ENCODE measurements at places on chromosomes 6 and 20.

DNA sequence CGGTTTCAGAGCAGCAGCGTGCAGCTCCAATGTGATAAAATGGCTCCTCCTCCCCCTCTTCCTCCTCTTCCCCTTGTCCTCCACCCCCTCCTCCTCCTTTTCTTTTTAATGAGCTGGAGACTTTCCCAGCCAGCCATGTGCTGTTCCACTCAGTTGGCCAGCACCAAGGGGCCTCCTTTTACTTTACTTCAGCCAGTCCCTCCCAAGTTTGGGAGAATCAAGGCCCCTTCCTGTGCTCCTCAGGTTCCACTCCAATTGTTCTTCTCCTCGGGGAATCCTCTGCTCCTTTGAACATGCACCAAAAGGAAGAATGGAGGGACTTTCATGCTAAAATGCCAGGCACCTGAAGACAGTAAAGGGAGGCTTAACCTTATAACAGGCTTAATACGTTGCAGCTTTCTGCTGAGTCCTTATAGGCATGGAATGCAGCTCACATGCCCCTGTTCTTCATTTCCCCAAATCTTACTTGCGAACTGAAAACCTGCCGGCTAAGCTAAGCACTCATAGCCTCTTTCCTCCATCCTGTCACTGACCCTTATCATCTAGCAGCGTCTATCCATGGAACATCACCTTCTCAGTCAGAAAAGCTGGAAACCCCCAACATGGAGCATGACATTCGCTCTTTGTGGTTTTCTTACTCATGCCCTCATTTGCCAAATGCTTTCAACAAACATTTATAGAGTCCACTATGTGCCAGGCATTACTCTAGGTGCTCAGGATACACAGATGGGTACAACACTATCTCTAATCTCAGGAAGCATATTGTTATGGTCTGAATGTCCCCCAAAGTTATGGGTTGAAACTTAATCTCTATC is 170.6 kb downstream of the PHACTR1 start:
- peak; percentile 54 for DNase-seq

GRCh38 chr6:150211700-150212511 is 69.1 kb downstream of the PPP1R14C start:
- no peak for DNase-seq

DNA sequence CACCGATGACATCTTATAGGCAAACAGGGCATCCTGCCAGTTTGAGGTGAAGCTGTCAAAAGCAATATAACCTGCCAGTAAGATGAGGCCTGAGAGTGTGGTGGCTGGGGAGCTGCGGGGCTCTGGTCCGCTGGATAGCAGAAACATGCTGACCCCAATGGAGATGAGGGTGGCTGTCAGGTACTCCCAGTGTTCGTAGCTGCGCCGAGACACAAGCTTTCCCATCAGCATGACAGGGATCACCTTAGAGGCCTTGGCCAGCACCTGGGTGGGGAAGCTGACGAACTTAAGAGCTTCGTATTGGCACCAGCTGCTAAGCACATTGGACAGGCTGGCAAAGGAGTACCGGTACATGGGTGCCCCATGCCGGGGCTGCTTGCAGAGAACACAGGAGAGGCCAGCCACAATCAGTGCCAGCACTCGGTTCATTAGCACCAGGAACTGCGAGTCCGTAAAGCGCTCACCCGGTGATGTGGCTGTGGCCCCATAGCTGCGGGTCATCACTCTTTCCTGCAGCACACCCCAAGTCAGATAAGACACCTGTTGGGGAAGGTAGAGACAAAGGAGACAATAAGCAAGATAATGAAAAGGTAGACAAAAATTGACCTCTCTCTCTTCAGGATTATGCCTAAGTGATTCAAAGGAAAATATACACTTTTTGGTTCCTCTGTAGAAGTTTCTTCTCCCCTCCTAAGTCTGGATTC is 2.1 kb downstream of the SLC35B2 start:
- no peak for DNase-seq

DNA sequence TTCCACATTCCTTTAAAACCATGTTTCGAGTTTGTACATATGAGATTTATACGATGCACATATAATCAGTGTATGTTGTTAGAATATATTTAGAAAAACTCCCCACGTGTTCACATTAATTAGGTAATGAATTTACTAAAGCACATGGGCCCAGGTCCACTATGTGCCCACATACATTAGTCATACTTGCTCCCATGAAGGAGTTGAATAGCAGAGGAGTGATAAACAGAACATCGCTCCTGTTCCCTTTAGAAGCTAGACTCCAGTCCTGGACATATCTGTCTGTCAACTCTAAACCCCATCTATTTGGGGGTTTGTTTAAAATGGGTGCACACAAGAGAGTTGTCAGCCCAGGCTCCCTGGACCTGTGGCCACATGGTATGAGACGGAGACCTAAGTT is 108.1 kb upstream of the TIAM2 start:
- no peak for DNase-seq

DNA sequence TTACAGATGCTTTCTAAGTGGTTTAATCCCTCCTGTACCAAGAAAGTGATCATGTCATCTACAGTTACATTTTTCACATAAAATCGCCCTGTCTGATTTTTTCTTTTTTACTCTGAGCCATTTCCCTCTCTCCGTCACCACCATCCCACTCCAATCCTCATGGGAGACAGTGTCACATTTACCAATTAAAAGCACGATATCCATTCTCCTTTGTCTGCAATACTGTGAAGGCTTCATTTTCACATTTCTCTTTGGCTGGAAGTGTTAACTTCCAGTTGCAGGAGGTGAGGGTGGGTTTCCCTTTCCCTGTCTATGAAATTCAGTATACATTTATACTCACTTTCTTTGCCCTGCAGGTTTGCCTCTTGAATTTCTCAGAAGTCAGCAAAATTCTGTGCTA is 372.7 kb upstream of the CNR1 start:
- DNase-seq = no peak

GRCh38 chr6:32627831-32628230 is 9.4 kb upstream of the HLA-DQA1 start:
- no peak for DNase-seq

- no peak for DNase-seq
Observed at GRCh38 chr6:4922488-4923037, 81.3 kb downstream of the RPP40 start.

- no peak for DNase-seq
Observed at GRCh38 chr20:38730989-38731737, 6.9 kb downstream of the SLC32A1 start.

- peak; percentile 73 for DNase-seq
Observed at GRCh38 chr6:89311853-89312531, 3.1 kb downstream of the GABRR2 start.

- no peak for DNase-seq
Observed at GRCh38 chr6:144999127-144999526, 714.0 kb downstream of the UTRN start.

DNA sequence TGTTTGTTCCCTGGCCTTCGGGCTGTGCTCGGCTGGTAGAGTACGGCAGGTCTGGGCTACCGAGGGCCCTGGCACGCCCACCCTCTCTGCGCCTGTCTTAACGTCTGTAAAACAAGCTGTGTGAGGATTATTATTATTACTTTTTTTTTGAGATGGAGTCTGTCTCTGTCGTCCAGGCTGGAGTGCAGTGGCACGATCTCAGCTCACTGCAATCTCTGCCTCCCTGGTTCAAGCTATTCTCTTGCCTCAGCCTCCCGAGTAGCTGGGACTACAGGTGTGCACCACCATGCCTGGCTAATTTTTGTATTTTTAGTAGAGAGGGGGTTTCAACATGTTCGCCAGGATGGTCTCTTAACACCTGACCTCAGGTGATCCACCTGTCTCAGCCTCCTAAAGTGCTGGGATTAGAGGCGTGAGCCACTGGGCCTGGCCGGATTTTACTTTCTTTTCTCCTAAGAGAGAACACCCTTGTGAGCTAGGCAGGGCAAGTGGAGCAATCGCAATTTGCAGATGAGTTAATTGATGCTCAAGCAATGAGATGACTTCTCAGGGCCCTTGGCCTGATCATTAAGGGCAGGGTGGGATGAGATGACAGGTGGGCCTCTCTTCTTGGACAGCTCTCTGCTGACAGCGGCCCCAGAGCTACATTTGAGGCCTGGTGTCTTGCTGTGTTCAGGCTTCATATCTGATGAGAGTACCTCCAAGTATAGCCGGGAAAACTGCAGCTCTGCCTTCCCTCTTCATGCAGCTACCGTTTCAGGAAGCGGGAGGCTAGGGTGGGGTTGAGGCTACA is 859 bp upstream of the SMIM29 start:
- no peak for DNase-seq

DNA sequence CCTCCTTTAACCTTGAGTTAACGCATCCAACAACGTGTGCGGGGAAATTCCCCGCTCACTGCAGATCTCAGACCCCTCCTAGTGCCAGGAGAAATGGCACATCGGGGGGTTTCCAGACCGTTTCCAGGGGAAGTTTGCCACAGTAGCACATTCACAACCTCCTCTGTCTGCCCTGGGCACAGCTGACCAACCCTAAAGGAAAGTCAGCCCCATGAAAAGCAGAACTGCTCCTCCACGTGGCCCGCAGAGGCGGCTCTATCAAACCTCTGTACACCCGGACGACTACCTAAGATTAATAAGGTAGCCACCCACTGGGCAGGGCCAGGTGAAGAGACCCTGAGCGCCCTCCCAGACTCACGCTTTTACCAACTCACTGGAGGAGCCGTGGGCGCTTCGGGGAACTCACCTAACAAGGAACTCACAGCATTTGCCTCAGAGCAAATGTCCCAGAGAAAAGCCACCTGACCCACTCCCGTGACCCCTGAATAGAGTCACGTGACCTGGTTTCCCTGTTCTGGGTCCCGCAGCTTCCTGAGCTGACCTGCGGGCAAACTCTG is 93.1 kb downstream of the PRND start:
- no peak for DNase-seq

GRCh38 chr20:54056762-54057639 is 13.4 kb downstream of the BCAS1 start:
- no peak for DNase-seq

DNA sequence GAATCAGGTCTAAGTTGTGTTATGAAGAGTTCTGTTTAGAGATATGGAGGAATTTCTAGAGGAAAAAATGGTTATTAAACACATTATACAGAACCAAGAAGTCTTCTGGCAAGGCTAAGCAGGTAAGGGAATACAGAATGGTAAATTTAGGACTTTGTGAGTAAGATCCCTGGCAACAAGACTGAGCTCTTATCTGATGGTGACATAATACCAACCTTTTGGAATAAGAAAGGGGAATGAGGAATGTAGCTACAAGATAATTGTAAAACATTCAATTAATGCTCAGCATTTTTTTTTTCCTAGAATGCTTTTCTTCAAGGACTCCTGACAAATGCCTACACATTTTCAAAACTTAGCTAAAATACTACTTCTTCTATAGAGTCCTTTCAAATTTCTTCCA is 51.8 kb downstream of the CYB5R4 start:
- DNase-seq = no peak

DNA sequence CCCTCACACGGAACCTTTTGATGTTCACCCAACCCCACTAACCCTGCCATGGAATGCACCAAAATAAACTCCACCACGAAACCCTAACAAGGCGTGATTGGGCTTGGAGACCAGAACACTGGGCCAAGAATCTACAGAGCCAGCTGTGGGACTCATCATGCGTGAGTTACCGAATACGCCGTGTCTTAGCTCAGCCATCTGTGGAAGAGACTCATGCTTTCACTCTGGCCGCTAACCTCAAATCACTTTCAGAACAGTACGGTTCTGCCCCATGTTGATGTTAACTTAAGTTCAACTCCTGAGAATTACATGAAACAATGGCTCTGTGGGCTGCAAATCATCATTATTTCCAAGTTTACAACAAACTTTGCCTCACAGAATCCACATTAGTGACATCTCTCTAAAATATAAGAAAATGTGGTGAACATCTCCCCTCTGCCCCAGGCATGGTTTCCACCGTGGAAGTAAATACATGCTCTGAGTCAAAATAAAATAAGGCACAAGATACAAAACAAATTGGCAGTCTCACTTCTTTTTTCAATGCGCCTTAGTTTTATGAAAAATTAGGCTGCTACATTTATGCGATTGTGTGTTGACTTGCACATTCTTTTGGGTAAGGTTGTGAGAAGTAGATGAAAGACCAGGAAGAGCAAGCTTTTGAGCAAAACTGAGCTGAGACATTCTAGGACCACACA is 308.9 kb upstream of the EXOC2 start:
- no peak for DNase-seq

DNA sequence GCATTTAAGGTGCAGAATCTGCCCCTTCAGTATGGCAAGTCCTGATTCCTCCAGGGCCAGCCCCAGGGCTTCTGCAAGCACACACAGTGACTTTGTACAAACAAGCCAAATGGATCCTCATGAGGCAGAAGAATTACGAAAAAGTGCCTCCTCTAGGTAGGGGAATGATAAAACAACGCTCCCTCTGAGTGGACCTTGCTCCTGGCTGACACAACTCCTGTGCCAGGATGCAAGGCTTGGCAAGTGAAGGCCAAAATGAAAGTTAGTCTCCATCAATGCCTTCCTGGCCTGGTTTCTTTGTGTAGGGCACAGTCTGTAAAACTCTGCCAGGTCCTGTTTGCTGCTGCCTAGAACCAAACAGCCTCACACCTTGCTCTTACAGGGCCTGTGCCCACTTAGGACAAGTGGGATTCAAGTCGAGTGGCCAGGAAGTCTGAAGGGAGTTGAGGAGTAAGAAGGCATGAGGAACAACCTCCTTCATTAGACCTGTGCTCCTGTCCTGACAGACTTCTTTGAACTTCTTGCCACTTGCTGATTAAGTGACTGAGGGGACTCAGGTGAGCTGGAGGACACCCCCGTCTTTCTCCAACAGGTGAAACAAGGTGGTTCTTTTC is 417.1 kb downstream of the CDC5L start:
- no peak for DNase-seq

- no peak for DNase-seq
Observed at GRCh38 chr20:46122071-46122470, 4.0 kb downstream of the CD40 start.

DNA sequence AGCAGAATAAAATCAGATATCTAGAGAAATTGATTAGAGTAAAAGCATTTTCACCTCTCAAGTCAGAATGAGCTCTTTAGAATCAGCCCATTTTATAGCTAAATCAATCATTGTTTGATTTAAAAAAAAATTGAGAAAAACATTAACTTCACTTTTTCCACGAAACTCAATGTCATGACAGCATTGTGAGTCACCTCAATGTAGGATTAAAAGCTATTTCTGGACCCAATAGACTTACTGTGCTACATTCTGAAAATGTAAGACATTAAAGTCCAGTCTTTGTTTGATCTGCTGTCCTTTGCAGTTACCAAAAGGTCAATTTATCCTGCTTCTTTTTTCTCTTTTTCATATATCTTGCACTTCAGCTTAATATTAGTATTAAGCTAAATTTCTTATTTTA is 519.4 kb upstream of the ZNF337 start:
- DNase-seq = no peak

DNA sequence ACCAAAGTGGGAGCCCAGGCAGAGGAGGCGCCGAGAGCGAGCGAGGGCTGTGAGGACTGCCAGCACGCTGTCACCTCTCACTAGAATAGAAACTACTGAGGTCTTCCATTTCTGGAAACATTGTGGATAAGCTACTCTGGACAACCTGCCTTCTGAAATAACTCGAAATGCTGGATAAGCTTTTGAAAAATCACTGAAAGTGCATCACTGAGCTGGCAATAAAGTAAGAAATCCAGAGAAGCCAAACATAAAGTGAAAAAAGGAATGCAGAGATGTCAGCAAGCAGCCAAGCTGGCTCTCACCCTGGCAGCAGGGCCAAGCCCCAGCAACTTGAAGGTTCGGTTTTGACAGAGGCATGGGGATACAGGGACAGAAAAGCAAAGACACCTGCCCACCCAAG is 59.2 kb upstream of the MYLIP start:
- no peak for DNase-seq

All from iPS DF 6.9 (cell line).